T-helper 9 cell (primary cell): ENCODE measurements at places on chromosomes 2 and 18.

DNA sequence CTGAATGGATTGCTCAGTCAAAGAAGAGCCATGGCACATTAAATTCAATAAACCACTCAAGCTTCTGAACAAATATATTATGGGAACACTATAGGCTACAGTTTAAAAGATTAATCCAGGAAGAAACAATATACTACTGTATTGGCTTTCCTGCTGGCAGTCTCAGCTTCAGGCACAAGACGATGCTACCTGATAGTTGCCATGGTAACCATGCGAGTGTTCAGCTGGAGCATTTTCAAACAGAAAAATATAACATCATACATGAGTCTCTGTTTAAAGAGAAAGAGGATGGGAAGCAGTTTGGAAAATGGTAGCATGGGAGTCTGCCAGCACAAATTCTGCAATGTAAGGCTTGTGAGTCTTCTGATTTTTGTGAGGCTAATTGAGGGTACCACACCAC lies 65.9 kb upstream of the CPO start:
- no peak for DNase-seq

- no peak for DNase-seq
Observed at GRCh38 chr18:39667905-39668304, 2102.3 kb upstream of the CELF4 start.

- DNase-seq, result no peak
Observed at GRCh38 chr2:60973705-60974104, 43.8 kb upstream of the PEX13 start.

- DNase-seq, result no peak
Observed at GRCh38 chr2:138201286-138201685, 237.0 kb downstream of the HNMT start.
